ENCODE measurements at places on chromosomes 13 and 19.

DNA sequence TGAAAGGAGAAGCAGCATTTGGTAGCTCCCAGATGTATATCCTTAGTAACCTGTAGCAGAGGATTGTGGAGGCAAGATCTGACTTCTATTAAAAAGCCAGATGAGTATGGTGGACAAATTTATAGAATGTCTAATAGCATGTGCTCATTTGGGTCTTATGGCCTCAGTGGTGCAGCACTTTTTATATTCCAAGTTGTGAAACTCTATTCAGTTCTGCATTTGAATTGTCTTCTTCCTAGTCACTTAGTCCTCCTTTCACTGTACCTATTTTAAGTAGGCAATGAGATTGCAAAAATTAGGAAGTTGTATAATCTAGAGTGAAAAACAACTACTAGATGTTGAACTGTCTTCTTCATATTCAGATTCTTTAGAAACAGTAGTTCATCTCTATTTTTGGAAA, 412.5 kb upstream of the PCDH9 start:
- DNase-seq, result no peak

GRCh38 chr19:30165228-30165813, 206.9 kb upstream of the ZNF536 start:
- DNase-seq, result no peak

DNA sequence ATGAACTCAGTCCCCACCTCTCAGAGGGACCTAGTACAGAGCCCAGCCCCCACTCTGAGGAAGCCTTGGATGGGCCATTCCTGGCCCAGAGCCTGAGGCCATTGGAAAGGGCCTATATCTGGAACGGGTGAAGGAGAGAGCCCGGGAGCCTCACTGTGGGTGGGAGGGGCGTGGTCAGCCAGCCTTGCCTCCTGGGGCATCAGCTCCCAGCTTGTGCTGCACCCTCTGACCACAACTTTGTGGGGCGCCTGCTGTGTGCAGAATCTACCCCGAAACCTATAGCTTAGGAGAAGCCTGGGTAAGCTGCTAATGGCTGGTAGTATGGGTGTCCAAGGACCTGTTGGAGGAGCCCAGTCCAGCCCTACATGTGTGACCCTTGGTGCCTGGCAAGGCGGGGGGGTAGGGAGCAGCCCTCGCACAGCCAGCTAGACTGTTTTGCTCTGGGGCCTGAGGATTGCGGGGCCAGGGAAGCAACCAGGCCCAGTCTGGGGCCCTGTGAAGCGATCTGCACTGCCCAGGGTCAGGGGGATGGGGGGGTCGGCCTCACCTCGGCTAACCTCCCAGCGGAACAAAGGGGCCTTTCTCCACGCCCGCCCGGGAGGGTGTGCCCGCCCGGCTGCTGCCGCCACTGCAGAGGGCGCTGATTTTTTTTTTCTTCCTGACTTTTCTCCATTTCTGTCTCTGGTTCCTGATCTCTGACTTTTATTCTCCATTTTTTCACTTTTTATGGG, 42.3 kb downstream of the LYL1 start:
- DNase-seq, result peak; percentile 83

GRCh38 chr13:82062772-82063171, 1721.8 kb upstream of the SPRY2 start:
- DNase-seq, result no peak

DNA sequence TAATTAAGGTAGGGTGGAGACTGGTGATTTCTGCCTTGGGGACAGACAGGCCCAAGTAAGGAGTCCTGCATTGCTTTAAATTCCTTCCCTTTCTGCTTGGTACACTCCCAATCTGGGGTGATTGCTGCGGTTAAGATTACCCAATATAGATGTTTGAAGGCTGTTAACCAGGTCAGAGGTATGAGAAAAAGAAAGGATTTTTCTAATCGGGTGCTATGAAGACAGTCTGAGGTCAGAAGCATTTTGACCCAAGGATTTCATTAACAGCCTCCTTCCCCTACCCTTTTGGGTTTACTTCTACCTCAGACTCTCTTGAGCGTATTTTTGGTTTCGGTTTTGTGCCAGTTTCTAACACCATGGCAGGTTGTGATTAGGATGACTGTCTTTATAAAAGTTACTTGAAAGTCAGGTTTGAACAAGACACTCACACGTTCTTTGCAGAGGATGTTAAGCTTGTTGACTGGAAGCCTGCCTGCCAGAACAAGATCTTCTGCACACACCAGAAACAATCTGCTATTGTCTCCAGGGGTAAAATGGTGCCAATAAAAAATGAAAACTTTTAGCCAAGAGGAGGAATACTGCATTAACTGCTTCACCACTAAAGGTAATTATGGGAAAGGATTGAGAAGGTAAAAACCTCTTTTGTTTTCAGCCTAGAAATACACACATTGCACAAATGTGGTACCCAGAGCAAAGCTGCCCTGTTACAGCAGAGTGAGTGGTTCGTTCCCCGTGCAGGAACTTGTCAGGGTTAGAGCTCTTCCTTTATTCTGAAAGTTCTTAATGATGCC, 108.8 kb downstream of the NDFIP2 start:
- DNase-seq, result no peak

DNA sequence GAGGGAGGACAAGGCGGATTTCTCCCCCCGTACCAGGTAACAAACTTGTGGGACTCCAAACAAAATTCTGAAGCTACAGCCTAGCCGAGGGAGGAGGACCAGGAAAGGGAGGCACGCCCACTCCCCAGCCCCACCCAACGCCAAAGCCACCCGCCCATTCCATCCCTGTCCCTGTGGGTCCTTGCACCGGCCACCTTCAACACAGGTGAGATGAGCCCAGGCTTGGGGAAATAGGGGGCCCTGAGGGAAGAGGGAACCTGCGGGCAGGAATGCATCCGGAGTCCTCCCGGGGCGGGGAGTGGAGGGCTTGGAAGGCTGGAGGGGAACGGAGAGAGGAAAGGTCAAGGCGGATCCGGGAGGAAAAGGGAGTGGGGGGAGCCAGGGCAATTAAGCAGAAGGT, at the start of gene BEST2:
BEST2 (plus strand) TSS at position 157 of the 400 bp plus-strand sequence. CDS start 802 bp downstream, outside the sequence.
- DNase-seq, result no peak

DNA sequence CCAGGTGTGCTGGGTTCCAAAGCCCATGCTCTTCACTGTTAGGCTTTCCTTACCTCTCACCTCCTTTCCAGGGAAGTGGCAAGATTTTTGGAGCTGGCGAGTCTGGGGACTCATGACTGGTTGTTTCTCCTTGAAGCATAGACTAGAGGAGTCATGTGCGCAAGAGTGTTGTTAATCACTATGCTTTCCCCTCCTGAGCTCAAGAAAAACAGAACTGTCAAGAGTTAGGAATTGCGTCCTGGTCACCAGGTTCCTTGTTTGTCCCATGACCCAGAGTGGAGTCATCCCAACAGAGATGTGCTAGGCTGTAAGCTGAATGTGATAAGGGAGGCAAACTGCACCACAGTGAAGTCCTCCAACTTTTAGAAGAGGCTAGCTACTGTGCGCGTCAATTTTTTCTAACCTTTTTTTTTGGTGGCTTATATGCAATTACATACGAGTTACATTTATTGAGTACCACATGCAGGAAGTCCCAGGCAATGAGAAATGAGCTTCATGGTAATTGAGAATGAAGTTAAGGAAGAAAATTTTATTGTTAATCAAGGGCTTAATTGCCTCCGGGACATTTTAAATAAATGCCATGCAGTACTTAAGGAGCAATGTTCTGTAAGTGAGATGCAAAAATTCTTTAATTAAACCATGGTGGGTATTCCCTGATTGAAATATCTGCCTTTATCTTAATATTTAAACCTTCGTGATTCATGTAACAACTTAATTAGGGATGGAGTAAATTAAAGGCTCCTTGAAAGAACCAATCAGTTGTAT, 233.9 kb downstream of the ZIC5 start:
- no peak for DNase-seq

DNA sequence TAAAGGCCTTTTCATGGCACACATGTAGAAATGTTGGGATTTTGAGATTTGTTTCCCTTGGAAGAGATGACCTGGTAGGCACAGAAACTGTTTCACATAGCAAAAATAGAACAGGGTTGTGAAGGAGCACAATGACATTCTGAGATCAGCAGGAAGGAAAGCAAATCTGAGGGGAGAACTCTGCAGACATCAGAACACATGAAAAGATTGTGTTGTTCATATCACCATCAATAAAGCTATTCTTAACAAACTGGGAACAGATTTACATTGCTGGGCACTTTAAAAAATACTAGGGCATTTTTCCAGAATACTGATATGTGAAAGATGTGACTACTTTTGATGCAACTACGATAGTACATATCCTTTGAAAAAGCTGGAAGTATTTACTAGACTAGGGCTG, 481.7 kb downstream of the MYO16 start:
- no peak for DNase-seq

DNA sequence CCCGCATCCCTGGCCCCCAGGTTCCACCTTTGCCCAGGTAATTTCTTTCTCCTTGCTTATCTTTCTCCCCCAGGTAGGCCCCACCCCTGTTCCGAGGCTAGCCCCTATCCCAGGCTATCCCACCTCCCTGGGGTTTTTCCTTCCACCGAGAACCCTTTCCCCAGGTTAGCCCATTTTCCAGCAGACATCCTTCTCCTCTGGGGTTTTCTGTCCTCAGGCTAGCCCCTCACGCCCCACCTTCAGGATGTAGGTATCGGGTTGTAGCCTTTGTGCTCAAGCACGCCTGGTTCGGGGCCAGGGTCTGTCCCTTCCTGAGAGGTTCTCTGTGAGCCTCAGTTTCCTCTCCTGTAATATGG, 837 bp downstream of the FSD1 start:
- no peak for DNase-seq

DNA sequence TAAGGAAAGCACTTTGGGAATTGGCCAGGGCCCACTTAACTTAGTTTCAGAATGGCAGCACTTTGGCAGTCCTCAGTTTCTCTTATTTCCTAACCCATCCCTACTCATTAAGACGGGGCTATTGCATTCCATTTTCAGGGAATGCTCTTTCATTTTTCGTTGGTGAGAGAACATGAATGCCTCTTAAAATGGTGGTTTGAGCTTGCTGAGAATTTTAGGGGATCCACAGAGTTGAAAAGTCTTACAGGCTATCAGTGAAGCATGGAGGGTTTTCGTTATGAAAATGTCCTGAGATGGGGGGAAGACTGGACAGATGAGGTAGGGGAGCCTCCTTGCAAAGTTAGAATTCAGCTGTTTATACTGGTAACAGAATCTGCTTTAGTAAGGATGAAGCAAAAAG, 71.4 kb downstream of the LRCH1 start:
- no peak for DNase-seq

DNA sequence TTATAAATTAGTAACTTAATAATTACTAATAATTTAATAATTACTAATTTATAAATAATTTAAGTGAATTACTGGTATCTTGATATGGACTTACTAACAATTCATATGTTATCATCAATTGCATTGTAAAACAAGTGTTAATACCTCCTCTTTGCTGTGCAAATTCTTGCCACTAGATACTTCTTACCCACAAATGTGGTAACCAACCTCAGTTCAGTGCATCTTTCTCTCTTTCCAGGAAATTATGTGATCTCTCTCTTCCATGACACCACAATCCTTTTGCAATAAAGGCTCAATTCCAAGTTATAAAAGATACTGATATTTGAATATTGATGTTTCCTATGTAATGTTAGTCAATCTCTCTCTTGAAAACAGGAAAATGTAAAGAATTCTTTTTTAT, 408.6 kb upstream of the MIR17HG start:
- DNase-seq, result no peak

DNA sequence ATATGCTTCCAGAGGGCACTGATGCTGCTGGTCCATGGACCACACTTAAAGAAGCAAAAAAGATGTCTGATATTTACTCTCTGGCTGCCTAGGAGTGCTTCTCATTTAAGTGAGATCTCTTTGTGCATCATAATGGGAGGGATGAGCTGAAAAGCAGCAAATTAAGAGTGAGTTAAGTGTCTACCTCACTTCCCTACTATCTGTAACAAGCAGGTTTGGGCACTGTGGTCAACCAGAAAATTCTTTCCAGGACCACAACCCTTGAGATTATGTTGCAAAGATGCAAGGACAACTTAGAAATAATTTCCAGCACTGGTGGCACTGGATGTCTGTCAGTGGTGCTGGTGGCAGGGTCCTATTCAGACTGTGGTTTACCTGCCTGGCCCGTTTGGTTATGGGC, 52.1 kb upstream of the USPL1 start:
- no peak for DNase-seq

GRCh38 chr13:29255567-29255966, 339.9 kb downstream of the SLC7A1 start:
- no peak for DNase-seq

DNA sequence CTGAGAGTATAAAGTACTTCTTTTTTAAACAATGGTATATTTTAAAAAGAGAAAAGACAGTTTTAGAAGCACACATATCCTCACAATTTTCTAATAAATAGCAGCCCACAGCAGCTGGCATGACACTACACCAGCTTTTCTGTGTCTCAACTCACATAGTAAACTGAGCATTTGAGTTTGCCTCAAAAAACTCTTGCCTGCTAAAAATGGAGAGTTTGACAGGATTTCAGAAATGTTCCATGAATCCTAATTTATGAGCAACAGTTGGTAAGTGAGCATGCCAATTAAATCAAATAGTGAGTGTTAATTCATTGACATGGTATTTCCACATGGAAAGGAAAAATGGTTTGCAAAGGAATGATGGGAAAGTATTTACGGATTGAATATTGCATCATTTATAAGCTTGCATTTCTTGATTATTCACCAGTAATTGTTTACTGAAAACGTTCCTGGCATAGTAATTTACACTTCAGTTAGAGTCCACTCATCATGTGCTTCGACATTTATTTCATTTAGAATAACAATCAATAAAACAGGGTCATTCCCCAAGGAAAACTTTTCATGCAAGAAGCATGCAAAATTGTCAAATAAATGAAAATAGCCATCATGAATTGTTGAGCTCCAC, 323.0 kb downstream of the EFNB2 start:
- no peak for DNase-seq

DNA sequence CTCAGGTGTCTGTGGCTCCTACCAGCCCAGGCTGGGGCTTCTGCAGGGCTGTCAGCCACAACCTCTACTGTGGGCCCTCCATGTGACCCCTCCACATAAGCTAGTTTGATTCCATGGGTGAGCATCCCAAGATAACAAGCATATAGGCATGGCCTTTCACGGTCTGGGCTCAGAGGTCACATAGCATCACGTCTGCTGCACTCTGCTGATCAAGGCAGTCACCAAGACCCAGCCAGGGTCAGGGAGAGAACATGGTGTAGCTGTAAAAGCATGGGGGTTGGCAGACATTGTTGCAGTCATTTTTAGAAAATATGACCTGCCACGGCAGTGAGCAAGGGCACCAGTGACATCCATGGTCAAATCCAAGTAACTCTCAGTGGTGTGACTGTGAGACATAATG, 698.8 kb downstream of the UQCRFS1 start:
- DNase-seq, result no peak

GRCh38 chr19:10416380-10417257, 3.7 kb upstream of the PDE4A start:
- peak; percentile 92 for DNase-seq

All from HuH-7 (cell line).